Right forelimb (tissue), 1 donor: ENCODE measurements at places on chromosomes 11 and 22.

DNA sequence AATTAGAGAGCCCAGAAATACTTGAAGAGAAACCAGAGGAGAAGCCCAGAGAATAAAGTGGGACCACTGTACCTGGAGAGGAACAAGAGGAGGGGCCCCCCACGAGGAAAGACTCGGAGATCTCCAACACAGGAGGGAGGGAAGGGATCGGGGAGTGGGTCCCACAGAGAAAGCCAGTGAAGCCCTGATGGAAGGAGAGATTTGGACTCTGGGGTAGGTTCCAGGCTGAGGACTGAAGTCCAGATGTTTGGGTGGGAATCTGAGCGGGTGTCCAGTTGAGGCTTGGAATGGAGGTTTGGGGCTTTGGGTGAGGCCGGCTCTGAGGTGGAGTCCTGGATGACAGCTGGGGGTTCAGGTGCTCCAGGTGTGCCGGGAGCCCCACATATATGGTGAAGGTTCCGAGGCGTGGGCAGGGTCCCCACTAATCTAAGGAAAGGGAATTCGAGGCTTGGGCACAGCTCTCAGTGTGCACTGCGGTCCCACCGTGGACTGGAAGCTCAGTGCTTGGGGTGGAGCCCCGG, 32.6 kb downstream of the PDE2A start:
- DNase-seq = no peak

- DNase-seq = no peak
Measured at GRCh38 chr11:109731451-109731850, 309.5 kb downstream of the C11orf87 start.

GRCh38 chr11:2942872-2943710, 13.9 kb upstream of the PHLDA2 start:
- no peak for DNase-seq

DNA sequence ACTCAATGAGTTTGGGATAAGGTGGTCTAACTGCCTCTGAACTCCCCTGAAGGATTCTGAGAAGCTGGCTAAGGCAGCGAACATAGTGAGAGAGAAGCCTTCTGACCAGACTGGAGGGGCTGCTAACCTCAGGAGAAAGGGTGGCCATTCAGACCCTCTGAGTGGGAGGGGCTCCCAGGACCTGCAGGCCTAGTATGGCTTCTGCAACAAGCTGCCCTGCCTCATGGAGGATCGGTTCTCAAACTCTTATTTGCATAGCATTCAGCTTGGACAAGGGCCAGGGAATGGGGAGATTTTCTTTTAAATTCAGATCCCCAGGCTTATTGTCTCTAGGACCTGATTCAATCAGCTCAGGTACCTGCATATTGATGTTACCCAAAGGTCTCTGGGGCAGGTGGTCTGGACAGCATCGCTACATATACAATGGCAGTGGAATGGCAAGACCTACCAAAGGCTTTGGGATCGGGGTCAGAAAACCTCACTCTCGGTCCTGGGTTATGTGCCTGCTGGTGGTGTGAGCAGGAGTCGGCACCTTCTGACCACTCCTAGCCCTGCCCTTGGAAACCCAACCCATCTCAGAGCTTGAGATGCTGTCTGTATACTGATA, 599.1 kb downstream of the BRD1 start:
- no peak for DNase-seq

- no peak for DNase-seq
Measured at GRCh38 chr11:59875856-59876519, 2.6 kb upstream of the OOSP3 start.
